ENCODE measurements at places on chromosomes 2 and 18.

GRCh38 chr2:149904352-149905175 lies 317.0 kb upstream of the MMADHC start:
- H3K27me3 ChIP-seq = no peaks in the 10 kb centered on the region
- no peaks in the 10 kb centered on the region for H3K36me3 ChIP-seq
- no peak overlapping the region for H3K27ac ChIP-seq
- H3K4me1 ChIP-seq = no peaks in the 10 kb centered on the region
- no peak for DNase-seq

DNA sequence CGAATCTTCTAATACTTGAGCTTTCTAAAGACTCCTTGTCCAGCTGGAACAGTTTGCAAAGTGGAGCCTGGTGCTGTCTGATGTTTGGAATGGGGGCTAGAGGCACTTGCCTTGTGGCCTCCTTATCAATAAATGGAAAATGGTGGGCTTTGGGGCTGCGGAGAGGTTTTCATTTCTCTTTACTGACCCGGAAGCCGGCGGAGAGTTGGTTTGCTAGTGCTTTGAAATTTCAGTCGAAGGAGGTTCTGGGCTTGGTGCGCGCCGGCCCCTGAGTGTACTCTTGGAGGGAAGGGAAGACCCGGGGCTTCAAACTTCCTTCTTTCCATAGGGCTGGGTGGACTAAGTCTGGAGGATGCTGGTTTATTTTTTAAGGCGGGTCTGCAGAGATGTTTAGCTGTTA lies 714 bp downstream of the RPIA start:
- peak overlapping the region; percentile 96 for H3K27ac ChIP-seq
- DNase-seq = peak; percentile 68
- H3K27me3 ChIP-seq = no peaks in the 10 kb centered on the region
- H3K36me3 ChIP-seq = peaks cover 16% of the 10 kb centered on the region
- H3K4me3 ChIP-seq = peak overlapping the region; percentile 94
- peaks cover 57% of the 10 kb centered on the region for H3K4me1 ChIP-seq

- H3K27ac ChIP-seq = no peak overlapping the region
- no peak for DNase-seq
- H3K4me3 ChIP-seq = no peak overlapping the region
- H3K4me1 ChIP-seq = no peaks in the 10 kb centered on the region
- H3K27me3 ChIP-seq = no peaks in the 10 kb centered on the region
These were observed 29.0 kb downstream of the PTPRM start for GRCh38 chr18:7596147-7596546.

DNA sequence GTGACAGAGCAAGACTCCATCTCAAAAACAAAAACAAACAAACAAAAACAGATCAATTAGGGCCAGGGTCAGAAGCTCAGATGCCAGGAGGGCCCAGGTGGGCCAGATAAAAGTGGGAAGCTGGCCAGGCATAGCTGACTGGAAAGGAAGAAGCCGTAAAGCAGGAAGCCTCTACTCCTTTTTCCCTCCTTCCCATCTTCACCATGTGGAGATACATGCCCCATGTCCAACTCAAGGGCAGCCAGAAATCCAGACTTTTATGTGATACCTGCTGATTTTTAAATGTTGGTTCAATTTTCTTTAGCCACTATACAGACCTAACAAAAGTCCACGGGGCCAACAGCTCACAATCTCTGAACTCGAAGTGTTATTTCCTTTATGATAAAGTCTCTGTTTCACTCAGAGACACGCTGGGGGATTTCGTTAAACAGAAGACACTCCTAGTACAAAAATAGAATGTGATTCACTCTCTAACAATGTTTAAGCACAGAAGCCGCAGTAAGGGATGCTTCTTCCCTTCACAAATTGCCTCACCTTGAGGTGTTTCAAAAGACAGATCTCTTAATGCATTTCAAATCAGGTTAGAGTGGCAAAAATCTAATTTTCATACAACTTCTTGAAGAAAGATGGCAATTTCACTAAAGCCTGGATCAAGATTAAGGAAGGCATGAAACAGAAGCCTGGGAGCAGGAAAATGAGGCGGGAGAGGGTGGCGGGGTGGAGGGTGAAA lies 14.0 kb downstream of the TMEM247 start:
- no peak overlapping the region for H3K27ac ChIP-seq
- DNase-seq = peak; percentile 14

GRCh38 chr2:15042801-15043217 lies 410.3 kb downstream of the LRATD1 start:
- H3K27ac ChIP-seq = no peak overlapping the region
- no peak for DNase-seq
- H3K4me1 ChIP-seq = peaks cover 4% of the 10 kb centered on the region
- no peaks in the 10 kb centered on the region for H3K27me3 ChIP-seq
- H3K36me3 ChIP-seq = no peaks in the 10 kb centered on the region

- H3K4me1 ChIP-seq = peaks cover 48% of the 10 kb centered on the region
- DNase-seq = no peak
- H3K27me3 ChIP-seq = no peaks in the 10 kb centered on the region
- H3K4me3 ChIP-seq = no peak overlapping the region
- no peak overlapping the region for H3K27ac ChIP-seq
- no peaks in the 10 kb centered on the region for H3K36me3 ChIP-seq
These were observed 71.2 kb downstream of the SPATS2L start for GRCh38 chr2:200377355-200378336.

GRCh38 chr2:97742381-97742847 lies 29.0 kb downstream of the ZAP70 start:
- H3K27ac ChIP-seq = peak overlapping the region; percentile 87
- H3K4me3 ChIP-seq = no peak overlapping the region
- peaks cover 68% of the 10 kb centered on the region for H3K4me1 ChIP-seq
- H3K36me3 ChIP-seq = peaks cover 59% of the 10 kb centered on the region

- H3K4me1 ChIP-seq = no peaks in the 10 kb centered on the region
- H3K36me3 ChIP-seq = no peaks in the 10 kb centered on the region
- H3K4me3 ChIP-seq = no peak overlapping the region
- DNase-seq = no peak
These were observed 607.5 kb downstream of the PLCL1 start for GRCh38 chr2:198411936-198412335.

- H3K36me3 ChIP-seq = no peaks in the 10 kb centered on the region
- no peak for DNase-seq
- peaks cover 12% of the 10 kb centered on the region for H3K4me1 ChIP-seq
These were observed 120.0 kb upstream of the SCN7A start for GRCh38 chr2:166614029-166614428.

DNA sequence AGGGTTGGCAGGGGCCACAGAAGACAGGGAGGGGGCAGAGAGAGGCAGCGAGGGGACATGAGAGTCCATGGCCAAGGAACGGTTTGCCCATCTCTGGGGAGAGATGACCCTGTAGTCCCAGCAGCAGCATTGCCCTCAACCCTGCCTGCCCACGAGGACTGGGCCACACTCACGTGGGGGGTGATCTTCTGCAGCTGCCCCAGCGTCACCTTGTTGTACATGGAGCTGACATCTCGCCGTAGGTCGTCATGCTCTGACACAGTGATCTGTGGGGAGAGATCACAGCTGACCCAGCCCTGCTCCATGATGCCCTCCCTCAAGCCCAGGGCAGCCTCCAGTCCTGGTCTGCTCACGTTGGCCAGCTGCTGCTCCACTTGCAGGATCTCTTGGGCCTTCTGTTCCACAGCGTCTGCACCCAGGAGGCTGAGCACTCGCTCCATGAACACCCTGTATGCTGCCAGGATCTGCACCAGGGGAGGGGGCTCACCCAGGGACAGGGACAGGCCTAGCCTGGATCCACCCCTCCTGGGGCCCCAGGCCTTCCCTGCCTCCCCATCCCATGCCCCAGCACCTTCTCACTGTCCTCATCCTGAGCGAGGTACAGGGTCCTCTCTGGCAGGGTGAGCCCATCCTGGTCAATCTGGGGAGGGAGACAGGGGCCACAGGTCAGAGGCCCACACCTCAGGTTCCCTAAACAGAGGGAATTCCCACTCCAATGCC lies 2.8 kb downstream of the ECEL1 start:
- H3K27ac ChIP-seq = no peak overlapping the region
- H3K27me3 ChIP-seq = peaks cover 36% of the 10 kb centered on the region
- DNase-seq = no peak
- H3K36me3 ChIP-seq = no peaks in the 10 kb centered on the region
- peaks cover 5% of the 10 kb centered on the region for H3K4me1 ChIP-seq

DNA sequence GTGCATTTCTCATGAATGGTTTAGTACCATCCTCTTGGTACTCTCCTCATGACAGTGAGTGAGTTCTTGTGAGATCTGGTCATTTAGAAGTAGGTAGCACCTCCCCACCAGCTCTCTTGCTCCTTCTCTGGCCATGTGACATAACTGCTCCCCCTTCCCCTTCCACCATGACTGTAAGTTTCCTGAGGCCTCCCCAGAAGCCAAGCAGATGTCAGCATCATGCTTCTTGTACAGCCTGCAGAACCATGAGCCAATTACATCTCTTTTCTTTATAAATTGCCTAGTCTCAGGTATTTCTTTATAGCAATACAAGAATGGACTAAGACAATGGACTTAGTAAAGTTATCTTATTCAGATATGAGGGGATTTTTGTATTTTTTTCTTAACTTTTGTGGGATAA lies 43.0 kb downstream of the FTCDNL1 start:
- no peak overlapping the region for H3K4me3 ChIP-seq
- DNase-seq = no peak
- H3K36me3 ChIP-seq = no peaks in the 10 kb centered on the region
- H3K27ac ChIP-seq = no peak overlapping the region

DNA sequence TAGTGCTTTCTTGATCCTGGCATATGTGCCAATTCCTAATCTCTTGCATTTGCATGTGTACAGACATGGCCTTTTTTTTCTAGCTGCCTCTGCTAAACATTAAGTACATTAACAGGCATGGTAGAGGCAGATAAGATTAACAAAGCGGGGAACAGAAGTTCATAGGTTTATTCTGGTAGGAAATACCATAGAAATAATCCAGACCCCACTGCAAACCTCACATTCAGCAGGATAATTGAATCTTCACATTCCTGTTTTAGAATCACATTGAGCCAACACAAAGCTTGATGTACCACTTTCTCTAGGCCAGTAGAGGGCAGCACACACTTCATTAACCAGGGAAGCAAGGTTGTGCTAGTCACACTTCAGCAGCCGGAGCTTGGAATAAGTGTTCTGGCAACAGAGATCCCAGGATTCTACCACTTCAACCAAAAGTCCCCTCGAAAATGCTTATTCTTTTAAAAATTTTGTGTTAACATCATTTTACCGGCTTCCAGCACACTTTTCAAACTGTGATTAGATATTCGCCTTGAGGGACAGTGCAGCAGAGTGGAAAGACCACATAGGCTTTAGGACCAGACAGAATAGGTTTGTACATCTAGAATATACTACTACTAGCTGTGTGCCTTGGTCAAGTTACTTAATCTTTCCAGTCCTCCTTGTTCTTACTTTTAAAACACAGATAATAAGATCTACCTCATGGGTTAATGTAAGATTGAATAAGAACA lies 420.2 kb upstream of the CHST9 start:
- no peaks in the 10 kb centered on the region for H3K4me1 ChIP-seq
- no peak overlapping the region for H3K27ac ChIP-seq
- DNase-seq = peak; percentile 38
- H3K27me3 ChIP-seq = no peaks in the 10 kb centered on the region

DNA sequence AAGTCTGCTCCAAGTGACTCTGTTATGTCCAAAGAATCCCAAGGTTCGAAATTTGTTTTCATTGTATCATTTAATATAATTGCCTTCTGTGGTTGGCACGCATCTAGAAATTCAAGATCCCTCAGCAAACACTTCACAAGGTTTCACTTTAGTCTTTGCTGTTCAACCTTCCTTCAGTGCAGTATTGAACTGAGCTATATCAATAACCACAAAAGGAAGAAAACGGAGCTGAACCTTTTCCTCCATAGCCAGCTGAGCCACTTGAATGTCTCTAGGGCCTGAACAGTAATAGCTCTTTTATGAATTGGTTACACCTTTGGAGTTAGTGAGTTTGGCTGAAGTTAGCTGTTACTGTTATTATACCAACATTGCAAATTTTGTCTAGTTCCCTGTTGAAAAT lies 357.7 kb upstream of the HNRNPA3 start:
- no peak overlapping the region for H3K4me3 ChIP-seq
- no peaks in the 10 kb centered on the region for H3K36me3 ChIP-seq
- H3K27me3 ChIP-seq = no peaks in the 10 kb centered on the region
- DNase-seq = no peak

DNA sequence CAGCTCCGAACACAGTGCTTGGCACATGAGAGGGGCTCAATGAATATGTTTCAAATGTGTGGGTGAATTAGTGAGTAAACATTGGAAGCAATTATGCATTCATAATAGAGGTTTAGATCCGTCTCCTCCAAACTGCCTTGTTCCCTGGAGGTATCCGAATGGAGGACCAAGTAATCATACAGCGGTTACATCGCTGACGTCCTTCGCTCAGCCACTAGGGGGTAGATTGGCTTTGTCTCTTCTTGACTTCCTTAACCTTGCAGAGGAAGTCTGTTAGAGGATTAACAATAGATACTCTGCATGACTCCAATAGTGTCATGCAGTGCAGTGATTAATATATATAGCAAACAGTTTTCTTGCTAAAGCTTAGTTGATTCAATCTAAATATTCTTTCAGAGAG lies 517.0 kb downstream of the PTPRM start:
- no peak overlapping the region for H3K27ac ChIP-seq
- no peak overlapping the region for H3K4me3 ChIP-seq
- peak; percentile 2 for DNase-seq
- H3K4me1 ChIP-seq = no peaks in the 10 kb centered on the region
- H3K27me3 ChIP-seq = no peaks in the 10 kb centered on the region

- no peak overlapping the region for H3K27ac ChIP-seq
- no peaks in the 10 kb centered on the region for H3K27me3 ChIP-seq
- no peaks in the 10 kb centered on the region for H3K36me3 ChIP-seq
- no peak overlapping the region for H3K4me3 ChIP-seq
These were observed 31.5 kb upstream of the LGALSL start for GRCh38 chr2:64422466-64422865.

DNA sequence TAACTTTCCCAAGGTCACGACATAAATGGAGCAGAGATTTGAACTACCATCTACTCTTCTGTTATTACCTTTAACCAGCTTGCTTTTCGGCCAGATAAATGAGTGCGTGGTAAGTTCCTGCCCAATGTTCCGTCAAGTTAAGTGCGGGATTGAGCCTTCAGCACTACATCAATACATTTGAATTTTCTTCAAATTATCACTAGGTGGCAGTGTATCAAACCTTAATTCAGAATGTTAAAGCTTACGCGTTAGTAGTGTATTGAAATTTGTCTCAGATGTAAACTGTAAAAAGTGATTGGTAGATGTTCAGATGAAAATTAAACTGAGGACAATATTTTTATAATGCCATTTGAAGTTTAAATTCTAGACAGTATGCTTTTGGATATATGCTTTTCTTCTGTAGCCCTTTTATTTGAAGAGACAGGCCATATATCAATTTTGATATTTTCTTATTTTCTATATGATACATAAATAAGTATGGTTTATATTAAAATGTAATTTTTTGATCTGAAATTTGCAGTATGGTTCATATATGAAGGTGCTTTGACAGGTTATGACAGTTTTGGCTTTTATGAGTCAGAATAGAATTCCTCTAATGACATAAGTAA lies 681.3 kb downstream of the ADCYAP1 start:
- no peaks in the 10 kb centered on the region for H3K36me3 ChIP-seq
- peaks cover 5% of the 10 kb centered on the region for H3K27me3 ChIP-seq
- no peak for DNase-seq
- no peak overlapping the region for H3K4me3 ChIP-seq

GRCh38 chr18:6444466-6445228 lies 29.9 kb upstream of the L3MBTL4 start:
- DNase-seq = no peak
- no peak overlapping the region for H3K4me3 ChIP-seq
- no peaks in the 10 kb centered on the region for H3K36me3 ChIP-seq
- no peaks in the 10 kb centered on the region for H3K27me3 ChIP-seq
- H3K27ac ChIP-seq = no peak overlapping the region

All from activated CD8-positive, alpha-beta T cell treated with anti-CD3 and anti-CD28 coated beads for 36 hours (primary cell).